Ureter (tissue), 1 donor: ENCODE measurements at places on chromosomes 7 and 10.
A peak's percentile ranks its signal among the peaks of the same experiment; 100 is the strongest.

DNA sequence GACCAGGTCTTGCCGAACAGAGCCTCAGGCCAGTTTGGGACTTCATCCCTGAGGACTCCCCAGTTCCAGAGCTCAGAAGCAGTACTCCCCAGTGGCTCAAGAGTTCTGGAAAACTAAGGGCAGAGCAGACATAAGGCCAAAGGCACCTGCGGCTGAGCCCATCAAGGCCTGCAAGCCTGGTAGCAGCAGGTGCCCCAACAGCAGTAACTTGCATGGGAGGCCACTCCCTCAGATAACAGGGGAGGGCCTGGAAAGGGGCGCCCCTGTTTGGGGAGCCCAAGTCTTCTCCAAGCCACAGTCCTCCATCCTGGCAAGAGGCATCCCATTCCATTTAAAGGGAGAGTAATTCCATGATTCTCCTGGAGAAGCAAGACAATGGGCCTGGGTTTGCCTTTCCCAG lies 13.0 kb downstream of the POLL start:
- no peak for DNase-seq

GRCh38 chr10:100810091-100810834 lies 64.9 kb downstream of the PAX2 start:
- no peak for DNase-seq

DNA sequence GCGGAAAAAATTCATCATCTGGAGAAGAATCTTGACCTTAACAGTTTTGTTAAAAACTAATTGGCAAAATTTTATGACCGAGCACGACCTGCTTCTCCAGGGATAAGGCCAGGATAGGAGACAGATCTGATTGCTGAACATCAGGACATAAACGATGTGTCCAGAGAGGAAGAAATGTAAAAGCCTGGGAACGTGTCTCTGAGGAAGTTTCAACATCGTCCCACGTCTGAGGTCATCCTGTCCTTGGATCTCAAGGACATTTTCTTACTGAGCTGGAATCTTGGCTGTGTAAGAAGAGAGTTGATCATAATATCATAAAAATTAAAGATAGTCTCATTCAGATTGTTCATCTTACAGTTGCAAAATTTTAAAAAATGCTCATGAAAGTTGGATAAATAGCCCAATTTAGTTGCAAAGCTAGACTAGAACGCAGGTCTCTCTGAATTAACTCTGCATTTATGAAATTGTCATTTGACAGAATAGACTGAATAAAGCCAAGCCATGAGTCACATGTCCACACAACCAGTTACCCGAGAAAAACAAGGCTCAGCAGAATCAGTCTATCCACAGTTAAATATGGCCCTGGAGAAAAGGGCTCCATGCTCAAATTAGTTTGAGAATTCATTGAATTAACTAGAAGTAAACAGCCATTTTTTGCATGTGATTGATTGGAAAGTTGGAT lies 120.0 kb upstream of the EGFR start:
- DNase-seq, result no peak

DNA sequence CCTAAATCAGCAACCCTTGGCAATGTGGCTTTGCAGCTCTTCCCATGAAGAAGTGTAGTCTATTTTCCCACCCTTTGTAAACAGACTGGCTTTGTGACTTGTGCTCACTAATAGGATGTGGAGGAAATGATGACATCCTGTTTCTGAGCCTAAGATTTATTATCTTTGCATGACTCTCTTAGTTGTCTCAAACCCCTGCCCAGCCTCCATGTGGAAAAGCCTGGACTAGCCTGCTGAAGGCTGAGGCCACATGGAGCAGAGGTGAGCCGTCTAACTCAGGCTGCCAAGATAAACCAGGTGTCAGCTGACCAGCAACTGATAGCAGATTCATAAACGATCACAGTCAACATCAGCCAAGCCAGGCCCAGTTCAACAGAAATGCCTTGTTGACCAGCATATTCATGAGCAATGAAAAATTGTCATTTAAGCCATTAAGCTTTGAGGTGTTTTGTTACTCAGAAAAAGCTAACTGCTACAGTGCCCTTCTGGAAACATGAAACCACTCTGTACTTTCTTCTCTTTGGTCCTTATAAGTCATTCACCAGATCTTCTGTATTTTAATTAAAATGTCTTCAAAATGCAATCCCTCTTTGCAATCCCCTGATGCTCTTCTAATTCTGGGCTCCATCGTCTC lies 586.3 kb upstream of the ANKRD30A start:
- no peak for DNase-seq

GRCh38 chr7:28621369-28621841 lies 209.1 kb downstream of the CREB5 start:
- DNase-seq, result no peak

DNA sequence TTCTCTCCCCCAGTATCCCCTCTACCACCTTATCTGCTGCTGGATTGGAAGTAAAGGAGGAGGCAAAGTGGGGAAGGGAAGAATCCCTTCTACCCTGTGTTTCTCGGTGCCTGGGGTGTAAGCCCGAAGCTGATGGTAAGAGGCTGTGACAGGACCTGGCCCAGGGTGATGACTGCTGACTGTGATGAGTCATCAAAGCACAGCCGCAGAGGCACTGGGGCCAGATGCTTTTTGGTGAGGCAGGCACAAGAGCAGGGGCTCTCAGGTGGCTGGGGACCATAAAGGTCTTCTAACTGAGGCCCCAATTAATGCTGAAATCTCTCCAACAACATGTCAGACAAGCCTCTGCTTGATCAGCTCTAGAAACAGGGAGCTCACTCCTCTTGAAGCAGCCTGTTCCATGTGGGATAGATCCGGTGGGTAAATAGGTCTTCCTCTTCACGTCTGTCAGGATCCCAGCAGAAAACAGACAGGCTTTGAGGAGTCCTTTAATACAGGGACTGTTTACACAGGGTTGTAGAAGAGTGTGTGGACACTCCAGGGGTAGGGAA lies 86.1 kb upstream of the PCBD1 start:
- DNase-seq, result no peak

DNA sequence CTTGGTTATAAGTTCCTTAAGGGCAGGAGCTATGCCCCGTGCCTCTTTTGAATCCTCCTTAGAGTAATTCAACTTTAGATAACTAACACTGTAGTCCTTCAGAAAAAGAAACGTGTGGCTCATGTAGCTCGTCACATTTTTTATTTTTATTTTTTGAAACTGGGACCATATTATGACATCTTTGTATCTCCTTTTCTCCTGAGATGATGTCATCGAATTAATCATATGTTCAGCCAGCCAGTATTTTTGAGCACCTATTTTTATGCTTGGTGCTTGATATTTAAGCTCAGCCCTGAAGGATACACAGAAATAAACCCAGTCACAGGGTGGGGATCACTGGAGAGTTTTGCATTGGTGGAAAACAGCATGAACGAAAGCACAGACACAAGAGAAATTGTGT lies 22.6 kb upstream of the CELF2 start:
- no peak for DNase-seq

DNA sequence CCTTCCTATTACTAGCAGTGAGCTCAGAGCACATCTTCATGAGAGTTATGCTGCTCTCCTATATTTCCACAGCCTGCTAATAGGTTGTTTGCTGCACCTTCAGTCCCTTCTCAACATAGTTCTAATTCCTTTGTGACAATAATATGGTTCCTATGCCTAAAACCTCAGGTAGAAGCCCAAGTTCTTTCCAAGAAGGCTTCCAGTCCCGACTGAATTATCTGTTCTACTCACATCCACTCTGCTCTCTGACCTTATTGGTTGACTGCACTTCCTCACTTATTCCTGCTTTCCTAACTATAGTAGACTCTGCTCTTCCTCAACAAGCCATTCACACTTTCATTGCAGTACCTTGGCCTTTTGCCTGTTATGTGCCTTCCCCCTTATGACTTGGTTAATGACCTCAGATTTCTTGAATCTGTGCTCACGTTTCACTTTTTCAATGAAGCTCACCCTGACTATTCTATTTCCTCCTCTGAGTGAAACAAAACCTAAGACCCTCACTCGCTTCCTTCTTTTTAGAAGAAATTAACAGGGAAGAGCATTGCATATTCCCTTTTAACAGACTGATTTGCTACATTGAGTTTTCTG lies 132.7 kb downstream of the MDFIC start:
- no peak for DNase-seq

DNA sequence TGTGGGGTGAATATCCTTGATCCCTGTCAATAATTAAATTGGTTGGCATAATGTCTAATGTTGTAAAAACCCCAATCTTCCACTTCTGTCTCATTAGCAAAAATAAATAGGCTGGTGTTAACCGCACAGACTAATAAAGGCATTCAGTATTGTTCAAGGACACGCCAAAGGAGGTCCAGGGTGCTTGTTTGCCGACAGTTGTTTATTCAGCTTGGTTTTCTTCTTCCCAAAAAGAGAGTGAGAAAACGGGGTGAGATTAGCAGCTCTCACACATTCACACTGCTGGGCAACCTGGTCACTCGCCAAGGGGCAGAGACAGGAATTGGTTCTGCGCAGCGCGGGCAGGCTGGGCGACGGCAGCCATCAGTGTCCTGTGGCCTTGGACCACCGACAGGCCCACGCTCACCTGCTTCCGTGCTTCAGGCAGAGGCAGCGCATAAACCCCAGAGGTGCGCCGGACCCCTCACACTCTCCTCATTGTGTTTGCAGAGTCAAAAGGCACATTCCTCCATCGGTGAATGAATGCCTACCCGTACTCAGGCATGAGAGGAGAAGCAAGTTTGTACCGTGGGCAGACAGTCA lies 26.2 kb upstream of the LMBR1 start:
- DNase-seq, result peak; percentile 29

- no peak for DNase-seq
These were observed 215.0 kb downstream of the SKAP2 start for GRCh38 chr7:26649388-26649787.

DNA sequence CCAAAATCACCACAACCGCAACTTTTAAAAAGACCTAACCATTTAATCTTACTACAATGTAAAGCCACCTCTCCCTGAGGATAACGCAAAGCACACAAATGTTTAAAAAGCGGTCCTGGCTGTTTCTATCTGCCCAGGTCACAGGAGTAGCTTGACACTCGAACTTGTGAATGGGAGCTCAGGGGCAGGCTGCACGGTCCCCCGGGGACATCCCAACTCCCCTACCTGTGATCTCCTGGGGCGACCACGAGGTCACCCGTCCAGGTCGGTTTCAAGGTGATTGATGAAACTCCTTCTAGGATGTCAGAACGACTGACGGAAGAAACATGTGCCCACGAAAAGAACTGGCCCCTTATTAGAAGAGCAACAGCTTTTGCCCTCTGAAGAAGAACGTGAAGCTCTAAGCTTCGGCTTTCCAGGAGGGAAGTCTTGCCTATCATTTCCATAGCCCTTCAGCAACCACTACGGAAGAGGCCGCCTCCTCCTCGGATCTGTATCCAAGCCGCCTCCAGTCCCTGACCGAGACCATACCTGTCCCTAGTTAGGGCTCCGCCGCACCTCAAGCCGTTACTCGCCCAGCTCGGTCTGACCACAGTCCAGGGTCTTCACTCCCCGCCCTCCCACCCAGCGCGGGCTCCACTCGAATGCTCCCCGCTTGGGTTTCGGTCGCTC lies 459 bp downstream of the CYCS start:
- DNase-seq, result no peak

GRCh38 chr7:5525271-5526099 lies 101.9 kb upstream of the TNRC18 start:
- DNase-seq, result no peak
